ENCODE measurements at places on chromosomes 2 and 18.

DNA sequence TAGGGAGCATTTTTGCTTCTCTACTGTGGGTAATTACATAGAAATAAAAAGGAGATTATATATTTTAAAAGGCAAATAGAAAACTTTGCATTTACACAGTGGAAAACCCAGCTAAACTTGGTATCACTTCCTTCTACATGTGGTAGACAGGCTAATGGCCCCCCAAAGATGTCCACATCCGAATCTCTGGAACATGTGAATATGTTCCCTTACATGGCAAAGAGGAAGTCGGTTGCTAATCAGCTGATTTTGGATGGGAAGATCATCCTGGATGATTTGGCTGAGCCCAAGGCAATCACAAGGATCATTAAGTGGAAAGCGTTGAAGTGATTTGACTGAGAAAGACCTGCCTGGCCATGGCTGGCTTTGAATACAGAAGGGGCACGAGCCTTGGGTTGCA is 26.2 kb downstream of the CREG2 start:
- DNase-seq, result no peak

GRCh38 chr2:236597629-236598028 is 28.0 kb downstream of the ACKR3 start:
- no peak for DNase-seq

GRCh38 chr2:145777914-145778313 is 1258.0 kb upstream of the ZEB2 start:
- DNase-seq, result no peak

- no peak for DNase-seq
Observed at GRCh38 chr2:42031281-42032223, 16.3 kb upstream of the PKDCC start.

DNA sequence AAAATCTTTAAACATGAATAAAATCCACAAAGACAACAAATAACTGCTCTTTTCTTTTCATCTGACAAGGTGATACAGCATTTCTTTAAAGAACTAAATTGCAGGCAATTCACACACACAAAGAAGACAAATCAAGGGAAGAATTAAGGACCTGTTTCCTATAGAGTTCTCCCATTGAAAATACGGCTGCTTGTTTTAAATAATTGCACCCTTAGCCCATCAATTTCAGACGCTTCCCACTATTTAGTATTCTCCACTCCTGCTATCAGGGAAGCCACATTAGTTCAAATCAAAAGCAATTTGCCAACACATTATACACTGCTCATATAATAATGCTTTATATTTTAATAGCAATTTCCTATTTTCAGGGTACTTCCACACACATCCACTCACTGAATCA is 11.3 kb downstream of the CMPK2 start:
- DNase-seq, result no peak

- no peak for DNase-seq
Observed at GRCh38 chr2:48483916-48484315, 46.0 kb upstream of the STON1 start.

GRCh38 chr2:168912901-168913369 is 11.8 kb downstream of the G6PC2 start:
- no peak for DNase-seq

GRCh38 chr2:214575465-214575864 is 164.6 kb downstream of the VWC2L start:
- DNase-seq, result no peak

GRCh38 chr2:112542984-112543661 is 858 bp downstream of the POLR1B start:
- DNase-seq, result no peak

DNA sequence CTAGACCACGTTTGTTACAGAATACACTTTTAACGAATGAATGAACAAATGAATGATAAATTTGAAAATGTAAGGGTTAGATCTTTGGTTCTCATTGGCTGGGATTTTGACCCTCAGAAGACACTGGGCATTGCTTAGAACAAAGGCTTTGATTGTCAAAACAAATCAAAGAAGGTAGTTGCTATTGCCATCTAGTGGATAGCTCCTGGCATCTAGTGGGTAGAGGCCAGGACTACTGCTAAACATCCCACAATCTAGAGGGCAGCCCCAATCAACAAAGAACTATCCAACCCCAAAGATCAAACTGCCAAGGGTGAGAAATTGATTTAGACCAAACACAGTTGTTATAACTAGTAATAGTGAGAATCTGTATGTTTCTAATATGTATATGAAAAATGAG is 552.3 kb downstream of the KCNJ3 start:
- no peak for DNase-seq

DNA sequence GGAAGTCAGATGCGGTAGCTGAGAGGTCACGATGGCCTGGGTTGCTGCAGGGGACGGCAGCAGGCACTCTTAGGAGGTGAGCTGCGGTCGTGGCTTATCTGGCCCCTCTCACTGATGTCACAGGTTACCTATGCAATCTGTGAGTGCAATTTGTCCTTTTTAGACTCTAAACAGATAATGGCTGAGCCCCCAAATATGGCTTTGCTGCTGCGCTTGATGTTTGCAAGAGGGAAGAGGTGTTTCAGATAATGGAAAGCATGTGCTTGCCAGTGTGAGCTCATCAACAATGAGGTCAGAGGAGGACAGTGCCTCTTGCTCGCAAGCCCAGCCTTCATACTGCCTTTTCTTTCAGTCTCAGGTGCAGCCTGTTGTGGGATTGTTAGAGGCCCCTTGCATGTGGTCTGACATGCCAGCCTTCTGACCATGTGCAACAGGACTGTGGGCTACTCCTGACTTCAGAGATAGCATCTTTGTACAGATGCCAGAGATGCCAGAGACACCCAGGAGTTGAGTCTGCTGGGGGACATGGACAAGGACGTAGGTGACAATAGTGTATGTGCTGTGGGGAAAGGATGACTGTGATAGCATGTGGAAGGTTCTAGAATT is 151.3 kb downstream of the TANC1 start:
- DNase-seq, result no peak

DNA sequence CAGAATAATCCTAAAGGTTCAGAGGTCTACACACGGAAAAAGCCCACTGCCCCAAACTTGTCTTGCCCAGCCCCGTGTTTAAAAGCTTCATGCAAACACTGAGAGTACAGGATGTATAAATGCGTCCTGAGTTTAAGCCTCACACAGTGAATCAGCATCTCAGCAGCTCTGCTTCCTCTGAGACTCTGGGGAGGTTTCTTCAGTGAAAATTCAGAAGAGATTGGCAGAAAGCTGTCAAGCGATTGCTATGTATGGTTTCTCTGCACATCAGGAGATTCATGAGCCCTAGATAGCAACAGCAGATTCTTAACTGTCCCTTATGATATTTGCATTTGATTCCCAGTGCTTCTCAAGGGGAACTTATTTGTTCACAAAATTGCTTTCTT is 27.1 kb downstream of the CRACDL start:
- DNase-seq, result no peak

DNA sequence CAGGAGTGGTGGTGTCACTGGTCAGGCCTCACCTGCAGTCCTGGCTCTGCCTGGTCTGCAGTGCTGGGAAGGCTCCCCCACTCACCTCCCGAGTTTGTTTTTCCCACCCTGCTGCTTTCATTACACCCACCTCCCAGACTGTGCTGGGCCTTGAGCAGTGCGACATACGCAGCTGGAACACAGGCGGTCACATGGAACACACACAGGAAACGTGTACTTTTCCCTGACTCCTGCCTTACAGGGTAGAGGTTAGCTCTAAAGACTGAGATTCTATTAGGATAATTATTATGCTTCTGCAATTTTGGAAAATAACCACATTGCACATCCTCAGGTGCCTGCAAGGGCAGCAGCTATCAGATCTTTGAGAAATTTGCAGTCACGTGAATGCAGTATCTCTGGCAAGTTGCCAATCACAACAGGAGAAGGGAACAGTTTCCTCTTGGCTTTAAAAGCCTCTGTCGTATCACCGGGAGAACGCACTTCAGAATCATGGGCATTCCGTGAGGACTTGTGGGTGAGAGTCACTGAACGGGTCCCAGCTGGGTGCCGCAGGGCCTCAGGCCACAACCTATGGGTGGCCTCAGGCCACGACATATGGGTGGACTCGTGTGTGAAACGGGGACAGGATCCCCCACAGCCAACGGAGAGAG is 136.5 kb downstream of the ZNF236 start:
- DNase-seq, result no peak
